ENCODE measurements at places on chromosomes 3 and 15.

DNA sequence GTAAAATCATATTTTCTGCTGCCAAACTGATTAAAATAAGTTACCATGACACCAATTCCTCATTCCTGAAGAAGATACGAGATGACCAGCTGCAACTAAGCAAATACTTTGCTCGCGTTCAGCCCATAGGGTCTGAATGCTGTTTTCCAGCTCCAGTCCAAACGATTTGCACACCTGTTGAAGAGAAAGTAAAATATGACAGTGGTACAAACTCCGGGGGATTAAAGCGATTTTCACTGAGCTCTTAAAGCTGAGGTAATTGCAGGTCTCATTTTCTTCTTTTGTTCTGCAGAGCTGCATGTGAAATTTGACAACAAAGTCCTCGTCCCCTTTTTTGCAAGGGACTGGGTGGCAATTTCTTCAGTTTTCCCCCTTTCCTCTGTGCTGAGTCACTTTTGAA, 118.4 kb downstream of the NR2F2 start:
- DNase-seq = no peak

DNA sequence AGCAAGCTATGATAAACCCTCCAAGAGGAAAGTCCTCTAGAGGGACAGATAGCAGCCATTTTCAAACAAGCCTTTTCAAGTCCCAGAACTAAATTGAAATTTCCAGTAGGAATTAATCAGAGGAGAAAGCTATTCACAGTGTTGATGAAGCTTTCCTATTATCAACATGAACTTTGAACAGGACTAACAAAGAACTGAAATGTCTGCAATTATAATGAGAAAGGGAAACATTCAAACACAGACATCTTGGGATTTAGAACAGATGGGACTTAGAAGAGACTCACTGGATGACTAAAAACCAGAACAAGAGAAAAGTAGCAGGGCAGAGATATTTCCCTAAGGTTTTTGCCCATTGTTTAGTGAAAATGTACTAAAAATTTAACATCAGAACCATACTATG, 622.1 kb upstream of the UBE2E2 start:
- DNase-seq = no peak

GRCh38 chr3:194082743-194083636, 53.0 kb upstream of the HES1 start:
- no peak for DNase-seq

GRCh38 chr15:89107984-89108383, 19.7 kb downstream of the ABHD2 start:
- DNase-seq = no peak

DNA sequence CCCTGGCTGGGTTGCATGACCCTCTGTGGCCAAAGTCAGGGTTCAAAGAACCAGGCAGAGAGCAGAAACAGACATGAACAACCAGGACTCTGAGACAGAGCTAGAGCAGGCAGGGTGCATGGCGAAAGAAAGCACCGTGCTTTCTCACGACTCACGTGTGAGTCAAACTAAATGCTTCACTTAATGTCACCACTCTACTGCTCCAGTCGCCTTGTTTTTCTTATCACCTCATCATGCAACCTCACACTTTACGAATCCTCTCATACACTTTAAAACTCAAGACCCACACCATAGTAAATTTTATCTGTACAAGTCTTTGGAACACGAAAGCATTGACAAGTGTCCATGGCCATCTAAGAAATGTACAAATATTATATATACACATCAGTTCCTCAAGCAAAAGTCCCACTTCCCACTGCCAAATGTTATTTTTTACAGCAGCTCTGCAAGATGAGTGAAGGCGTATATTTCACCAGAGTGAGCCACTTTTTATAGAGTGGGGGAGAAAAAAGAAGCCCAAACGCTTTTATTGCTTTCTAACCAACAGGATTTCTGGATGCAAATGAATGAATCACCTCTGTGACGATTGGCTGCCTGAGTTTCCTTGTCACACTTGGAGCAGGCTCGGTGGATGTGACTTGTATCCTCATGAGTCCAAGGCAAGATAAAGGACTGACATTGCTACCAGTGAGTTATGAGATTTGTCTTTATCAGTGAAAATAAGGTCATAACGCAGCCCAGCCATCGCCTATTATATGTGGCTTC, 16.0 kb upstream of the MEGF11 start:
- no peak for DNase-seq
